T-cell (primary cell): ENCODE measurements at places on chromosomes 2 and 18.

DNA sequence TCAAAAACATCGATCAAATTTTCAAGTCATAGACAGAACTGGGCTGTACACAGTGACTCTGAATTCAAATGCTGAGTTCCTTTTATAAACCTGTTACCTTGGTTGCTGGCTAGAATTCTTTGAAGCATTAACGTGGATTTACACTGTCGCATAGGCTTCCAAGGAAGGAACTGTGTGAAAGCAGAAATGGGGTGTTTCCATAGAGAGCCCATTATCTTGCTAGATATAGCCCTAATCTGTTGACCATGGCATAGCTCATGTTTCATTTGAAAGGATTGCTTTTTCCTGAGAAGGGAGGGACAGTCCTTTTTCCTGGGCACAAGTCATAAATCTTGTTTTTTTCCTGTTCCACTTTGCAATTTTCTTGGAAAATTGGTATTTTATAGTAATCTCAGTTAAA lies 73.8 kb upstream of the NEUROD1 start:
- no peak for DNase-seq

DNA sequence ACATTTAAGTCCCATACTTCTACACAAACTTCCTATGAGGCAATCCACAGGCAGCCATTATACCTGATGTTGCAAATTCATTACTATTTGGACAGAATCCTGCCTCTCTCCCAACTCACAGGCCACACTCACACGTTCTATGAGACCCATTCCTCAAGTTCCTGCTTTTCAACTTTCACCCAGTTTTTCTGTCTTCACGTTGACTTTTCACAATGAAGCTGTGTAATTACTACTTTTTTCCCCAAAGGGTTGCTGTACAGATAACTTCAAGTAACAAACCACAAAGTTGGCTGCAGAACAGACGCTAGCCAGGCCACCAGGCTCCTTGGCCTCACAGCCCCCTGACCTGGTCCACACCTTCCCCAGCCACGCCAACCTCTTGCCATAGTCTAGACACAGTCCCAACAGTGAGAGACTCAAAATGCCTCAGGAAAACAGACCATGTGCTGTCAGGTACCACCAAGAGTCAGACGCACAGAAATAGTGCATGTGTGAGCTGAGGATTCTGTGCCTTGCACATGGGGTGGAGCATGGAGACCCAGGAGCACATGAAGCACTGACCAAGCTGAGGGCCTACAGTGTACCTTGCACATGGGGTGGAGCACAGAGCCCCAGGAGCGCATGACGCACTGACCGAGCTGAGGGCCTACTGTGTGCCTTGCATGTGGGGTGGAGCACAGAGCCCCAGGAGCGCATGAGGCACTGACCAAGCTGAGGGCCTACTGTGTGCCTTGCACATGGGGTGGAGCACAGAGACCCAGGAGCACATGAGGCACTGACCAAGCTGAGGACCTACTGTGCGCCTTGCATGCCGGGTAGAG lies 61.0 kb downstream of the EIPR1 start:
- DNase-seq, result no peak

DNA sequence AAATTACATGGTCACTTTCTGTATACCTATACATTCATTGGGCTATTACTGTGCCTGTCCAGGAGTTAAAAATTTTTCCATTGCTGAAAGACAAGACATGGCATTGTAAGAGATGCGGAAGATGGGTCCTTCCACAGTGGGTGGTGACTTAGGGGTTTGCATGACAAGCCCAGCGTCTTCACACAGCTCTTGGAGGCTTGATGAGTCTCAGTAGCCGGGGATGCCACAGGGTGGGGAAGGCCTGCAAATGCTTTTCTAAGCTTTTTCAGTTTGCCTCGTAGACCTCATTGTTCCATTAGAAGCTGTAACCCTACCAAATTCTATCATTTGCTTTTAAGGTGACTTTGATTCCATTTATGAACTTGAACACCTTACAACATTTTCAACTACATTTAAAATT lies 18.1 kb upstream of the MAPRE3 start:
- no peak for DNase-seq

DNA sequence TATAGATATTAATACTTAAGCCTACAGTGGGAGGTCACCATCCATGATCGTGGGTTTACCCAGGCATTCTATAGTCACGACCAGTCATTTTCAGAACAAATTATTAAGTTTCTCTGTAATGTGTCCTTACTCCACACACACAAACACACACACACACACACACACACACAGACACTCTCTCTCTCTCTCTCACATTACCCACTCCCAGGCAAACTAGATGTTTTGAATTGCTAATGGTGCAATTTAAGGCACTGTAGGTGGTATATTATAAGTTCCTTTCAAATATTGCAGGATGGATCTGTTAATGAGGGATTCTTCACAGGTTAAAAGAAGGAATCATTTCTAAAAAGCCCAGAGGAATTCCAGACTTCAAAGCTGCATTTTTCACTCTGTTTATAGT lies 657.8 kb downstream of the MBD2 start:
- DNase-seq, result no peak

- no peak for DNase-seq
Measured at GRCh38 chr18:11304928-11305327, 155.6 kb upstream of the PIEZO2 start.
